NCI-H748 treated with DMSO at 0.1 percent for 48 hours (cell line): ENCODE measurements at places on chromosomes 7 and 10.

GRCh38 chr10:83373671-83374070 lies 765.6 kb upstream of the GHITM start:
- no peak for DNase-seq

DNA sequence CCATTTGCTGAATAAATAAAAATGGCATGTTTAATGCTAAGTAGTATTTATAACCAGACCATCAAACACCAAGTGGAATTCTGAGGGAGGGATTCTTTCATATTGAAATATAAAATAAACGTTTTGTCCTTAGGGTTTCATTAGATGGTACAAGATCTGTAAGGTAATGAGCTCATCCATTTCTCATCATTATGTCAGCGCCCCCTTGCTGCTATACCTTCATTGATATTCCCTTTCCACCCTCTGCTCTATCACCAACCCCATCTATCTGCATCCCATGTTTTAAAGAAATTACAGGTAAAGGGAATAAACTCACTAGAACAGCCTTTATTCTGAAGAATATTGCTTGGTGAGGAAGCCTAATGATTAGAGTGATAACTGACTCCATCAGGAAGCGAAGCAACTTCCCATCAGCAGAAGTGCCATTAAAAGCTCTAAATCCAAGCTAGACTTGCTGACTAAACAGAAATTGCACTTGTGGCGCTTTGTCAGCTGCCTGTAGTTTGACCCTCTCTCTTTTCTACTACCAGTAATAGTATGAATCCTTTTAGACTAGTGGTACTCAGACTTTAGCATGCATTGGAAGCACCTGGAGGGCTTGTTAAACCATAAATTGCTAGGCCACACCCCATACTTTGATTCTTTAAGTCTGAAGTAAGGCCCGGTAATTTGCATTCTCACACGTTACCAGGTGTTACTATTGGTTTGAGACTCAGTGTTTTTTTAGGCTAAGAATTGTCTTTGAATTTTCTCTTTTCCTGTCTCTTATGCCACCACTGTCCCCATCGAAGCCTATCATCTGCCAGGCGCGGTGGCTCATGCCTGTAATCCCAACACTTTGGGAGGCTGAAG lies 27.5 kb downstream of the ADD3 start:
- no peak for DNase-seq

DNA sequence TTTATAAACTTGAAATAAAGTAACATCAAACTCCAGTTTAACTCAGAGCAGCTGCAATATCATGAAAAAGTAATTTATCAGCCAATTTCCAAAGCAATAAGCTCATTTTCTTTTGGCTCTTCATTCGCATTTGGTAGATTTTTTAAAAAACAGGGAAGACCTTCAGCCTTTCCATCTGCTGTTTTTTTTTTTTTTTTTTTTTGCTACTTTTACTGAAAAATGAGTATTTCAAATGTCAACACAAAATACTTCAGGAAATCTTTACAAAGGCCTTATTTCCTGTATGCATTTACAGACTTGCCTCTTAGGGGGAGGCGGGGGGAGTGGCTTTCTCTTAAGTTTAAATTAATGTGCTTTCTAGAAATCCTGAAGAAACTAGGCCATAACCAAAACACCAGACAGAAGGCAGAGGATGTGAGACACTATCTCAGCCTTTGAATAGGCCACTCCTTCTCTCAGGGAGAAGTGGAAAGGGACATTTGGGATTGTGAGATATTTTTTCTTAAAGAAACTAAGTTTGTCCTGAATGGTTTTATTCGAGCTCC lies 91.8 kb downstream of the COL28A1 start:
- DNase-seq = no peak

DNA sequence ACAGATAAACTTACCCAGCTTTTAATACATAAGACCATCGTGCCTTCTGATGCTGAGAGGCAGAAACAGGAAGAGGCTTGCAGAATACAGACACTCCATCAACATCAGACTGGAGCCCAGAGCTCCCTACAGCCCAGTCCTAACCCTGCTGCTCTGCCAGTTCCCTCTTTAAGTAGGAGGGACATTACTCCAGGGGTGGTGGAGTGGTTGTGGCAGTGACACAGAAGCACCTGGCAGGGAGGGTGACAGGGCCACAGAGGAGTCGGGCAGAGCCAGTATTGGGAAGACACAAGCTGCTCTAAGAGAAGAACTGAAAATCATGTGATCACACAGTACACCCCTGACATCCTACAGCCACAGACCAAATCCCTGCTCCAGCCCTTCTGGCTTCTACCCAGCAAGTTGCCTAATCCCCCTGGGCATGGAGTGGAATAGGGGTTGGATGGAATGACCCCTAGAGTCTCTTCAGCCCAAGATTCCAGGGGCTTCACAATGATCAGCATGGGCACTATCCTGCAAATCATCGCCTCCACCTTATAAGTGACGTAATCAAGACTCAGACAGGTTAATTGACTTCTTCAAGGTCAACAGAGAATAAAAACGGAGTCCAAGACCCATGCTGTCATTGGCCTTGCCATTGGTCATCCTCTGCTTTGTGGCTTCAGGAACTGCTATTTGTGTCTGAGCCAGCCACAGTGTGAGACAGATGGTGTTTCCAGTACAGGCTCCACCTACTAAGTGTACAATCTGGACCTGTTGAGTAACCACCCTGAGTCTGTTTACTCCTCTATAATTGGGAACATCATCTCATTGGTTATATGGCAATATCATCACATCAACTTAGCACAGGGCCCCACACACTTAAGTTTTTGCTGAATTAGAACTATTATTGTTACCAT lies 61.1 kb upstream of the ZMIZ1 start:
- DNase-seq = no peak

GRCh38 chr7:115906731-115907130 lies 123.8 kb downstream of the TFEC start:
- no peak for DNase-seq

DNA sequence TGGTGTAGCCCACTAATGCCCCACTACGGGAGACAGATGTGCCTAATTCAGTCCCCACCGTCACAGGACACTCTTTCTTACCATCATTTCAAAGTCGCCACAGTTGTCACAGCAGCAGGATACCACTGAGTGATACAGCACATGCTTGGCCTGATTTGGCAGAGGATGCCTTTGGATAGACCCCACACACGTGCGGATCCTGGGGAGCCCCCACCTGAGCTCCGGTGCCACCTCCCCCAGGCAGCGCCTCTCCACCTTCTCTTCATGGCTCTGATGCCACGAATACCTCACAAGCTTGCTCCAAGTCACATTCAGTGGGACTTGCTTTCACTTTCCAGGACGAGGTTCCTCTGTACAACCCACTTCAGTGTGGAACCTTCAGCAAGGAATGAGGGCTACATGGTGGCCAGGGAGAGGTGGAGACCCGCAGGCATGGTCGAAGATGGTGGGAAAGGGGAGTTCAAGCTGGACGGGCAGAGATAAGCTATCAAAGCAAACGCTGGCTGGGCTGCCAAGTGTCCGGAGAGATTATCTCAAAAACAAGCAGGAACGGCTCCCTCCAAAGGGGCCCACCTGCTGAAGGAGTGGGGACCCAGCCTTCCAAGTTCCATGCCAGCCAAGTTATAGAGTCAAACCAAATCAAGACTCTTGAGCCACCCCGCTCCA lies 107.4 kb downstream of the ZRANB1 start:
- DNase-seq = no peak
